ENCODE measurements at places on chromosomes 1 and 21. TPM values are rescaled to one million over a fixed set of nuclear protein-coding genes. Genes with fewer than 3 reads are reported as not detected.

GRCh38 chr1:114133129-114133528, 20.5 kb downstream of the SYT6 start:
- DNase-seq = no peak

DNA sequence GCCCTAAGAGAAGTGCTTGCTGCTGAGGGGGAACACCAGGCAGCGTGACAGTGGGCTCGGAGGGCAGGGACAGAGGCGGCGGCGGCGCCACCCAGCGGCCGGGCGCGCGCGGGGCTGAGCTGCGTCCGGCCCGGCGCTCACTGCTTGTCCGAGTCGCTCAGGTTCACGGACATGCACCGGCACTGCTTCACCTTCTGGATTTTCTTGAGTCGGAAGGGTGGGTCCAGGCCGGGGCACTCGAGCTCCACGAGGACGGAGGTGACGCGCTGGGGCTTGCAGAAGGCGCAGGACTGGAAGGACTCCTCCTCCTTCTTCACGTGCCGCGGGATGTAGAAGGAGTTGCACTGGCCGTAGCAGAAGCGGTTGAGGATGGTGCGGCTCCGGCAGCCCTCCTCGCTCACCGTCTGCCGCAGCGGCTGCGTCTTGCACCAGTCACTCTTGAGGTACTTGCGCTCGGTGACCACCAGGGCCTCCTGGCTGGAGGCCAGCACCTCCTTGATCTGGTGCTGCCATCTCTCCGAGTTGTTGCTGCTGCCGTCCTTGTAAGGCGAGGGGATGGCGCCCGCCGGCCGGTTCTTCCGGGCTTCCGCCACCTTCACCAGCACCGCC, 119.0 kb downstream of the GREM2 start:
- DNase-seq = no peak

GRCh38 chr1:174965362-174966007, 34.3 kb upstream of the CACYBP start:
- no peak for DNase-seq

GRCh38 chr1:162179121-162179520, 109.6 kb downstream of the NOS1AP start:
- DNase-seq = no peak

GRCh38 chr21:45818276-45818903, 163.2 kb upstream of the COL6A1 start:
- no peak for DNase-seq

GRCh38 chr1:247517795-247518612, 18.2 kb downstream of the OR2C3 start:
- no peak for DNase-seq

GRCh38 chr1:165844114-165844798, 16.8 kb downstream of the UCK2 start:
- DNase-seq = no peak

- no peak for DNase-seq
These were observed 7.4 kb upstream of the MOB3C start for GRCh38 chr1:46623743-46624644.

- no peak for DNase-seq
These were observed 48.1 kb downstream of the PHC2 start for GRCh38 chr1:33382661-33383415.

DNA sequence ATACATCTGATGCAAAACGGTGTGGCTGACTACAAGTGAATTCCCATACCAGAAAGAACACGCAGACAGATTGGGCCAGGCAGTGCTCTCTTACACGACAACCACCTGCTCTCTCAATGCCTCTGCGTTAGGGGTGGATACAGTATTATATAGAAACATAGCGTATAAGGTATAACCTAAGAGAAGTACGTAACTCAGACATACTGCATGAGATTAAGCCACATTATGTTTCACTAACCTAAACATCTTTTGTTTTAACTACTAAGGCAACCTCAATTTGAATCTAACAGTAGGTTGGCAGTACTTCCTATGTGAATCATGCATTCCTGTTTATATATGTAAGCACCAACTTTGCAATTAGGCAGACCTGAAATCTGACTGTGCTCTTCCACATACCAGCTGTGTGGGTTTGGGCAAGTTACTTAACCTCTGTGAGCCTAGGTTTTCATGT, 58.1 kb upstream of the COA6 start:
- no peak for DNase-seq

DNA sequence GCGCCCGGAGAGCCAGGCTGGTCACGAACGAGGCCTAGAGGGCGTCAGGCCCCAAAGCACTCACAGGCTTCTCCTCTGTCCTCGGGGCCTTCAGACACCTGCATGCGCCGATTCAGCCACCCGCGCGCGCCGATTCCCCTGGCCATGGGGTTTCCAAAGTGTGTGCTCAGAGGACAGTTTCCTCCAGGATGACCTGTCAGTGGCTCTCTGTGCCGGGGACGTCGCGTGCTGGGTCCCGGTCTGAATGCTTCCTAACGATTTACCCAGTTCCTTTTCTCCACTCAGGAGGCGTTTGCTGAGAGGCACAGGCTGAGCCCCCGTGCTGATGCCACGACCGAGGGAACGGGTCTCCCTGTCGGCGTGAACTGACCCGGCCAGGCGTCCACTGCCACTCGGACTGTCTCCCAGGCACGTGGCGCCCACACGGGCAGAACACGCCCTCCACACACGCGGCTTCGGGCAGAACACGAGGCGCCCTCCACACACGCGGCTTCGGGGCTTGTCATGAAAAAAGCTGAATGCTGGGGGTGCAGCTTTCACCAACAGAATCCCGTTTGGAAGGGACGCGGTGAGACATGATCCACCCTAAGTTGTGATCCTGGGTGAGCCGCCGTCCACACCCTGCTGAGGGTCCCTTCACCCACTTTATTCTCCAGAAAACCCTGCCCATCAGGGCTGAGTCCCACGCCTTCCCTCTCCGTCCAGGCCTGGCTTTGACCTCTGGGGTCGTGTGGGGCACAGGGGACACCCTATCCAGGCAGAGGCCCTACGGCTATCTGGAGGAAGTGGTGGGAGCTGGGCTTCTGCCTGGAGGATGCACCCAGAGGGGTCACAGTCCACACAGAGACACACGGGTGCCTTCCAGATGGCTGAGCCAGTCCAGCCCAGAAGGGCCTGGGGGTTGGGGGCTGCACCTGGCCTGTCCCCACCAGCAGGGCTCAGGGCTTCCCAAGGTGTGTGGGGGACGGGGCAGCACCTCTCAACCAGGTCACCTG, 56.1 kb downstream of the COL6A1 start:
- DNase-seq = no peak

DNA sequence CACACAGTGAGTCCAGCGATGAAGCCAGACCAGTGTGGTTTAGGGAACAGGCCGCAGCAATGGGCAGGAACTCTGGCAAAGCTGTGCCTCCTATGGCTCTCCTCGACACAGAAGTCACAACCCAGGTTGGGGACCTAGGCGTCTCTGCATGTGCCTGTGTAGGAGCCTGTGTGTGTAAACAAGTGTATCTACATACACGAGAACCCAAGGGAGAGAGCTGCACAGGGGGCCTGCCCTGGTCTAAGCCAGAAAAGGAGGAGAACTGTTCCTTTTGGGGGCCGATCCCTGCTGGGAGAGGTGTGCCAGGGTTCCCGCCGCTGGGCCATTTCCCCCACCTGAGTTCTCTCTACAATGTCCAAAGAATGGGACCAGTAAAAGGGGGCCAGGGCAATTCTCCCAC, 56.0 kb downstream of the CD247 start:
- no peak for DNase-seq

- DNase-seq = no peak
These were observed 271.5 kb upstream of the BEND5 start for GRCh38 chr1:49048188-49048587.

DNA sequence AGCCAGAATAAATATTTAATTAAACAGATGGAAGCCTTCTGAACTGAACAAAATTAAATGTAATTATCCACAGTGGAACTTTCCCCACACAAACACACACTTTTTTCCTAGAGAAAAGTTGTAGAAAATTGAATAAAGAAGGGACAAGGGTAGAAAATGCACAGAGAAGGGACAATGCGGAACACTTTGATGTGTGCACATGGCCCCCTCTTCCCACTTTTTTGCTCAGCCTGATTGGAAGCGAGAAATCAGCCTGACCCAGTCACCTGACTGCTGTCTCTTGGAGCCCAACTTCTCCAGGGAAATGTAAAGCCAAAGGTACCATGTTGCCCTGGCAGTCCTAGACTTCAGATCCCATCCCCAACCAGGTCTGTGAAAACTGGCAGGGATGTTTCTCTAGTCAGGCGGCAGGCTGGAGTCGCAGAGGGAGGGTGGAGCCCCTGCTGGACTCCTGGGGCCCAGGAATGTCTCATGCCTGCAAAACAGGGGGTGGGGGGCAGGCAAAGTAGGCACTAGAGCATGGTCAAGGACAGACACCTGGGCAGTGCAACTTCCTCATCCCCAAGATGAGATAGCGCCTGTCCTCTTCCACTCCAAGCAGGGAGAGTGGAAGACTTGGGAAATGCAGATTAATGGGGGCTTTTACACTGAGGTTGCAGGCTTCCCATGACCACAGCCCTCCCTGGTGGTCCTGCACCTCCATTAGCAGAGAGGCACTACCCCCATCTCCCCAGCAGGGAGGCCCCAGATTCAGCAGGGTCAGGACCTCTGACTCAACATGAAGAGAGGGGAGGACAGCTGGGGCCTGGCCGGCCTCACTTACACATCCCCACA, 2.8 kb downstream of the CERS2 start:
- no peak for DNase-seq

- no peak for DNase-seq
These were observed 117.1 kb downstream of the ZZZ3 start for GRCh38 chr1:77565321-77565720.

- no peak for DNase-seq
These were observed 35.8 kb upstream of the CR2 start for GRCh38 chr1:207418351-207418750.

DNA sequence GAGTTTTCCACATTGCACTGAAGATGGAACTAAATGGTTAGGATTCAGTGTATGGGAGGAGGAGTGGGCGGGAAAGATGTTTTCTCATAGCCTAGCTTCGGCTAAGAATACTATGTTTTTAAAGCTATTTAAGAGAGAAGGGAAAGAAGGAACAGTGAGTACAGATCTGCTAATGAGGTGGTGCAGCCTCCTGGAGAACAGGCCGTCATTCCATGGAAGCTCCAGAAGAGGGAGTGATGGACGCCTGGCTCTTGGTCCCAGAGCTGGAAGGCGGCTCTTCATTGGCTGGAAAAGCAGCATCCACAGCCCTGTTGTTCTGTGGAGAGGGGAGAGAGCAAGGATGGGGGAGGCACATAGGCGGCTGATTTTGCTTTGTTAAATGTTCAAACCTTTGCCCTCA, 6.9 kb downstream of the CAMK1G start:
- DNase-seq = no peak

GRCh38 chr1:175885326-175885725, 141.9 kb upstream of the TNR start:
- DNase-seq = no peak

GRCh38 chr1:40384887-40385286, 11.4 kb downstream of the SMAP2 start:
- no peak for DNase-seq

DNA sequence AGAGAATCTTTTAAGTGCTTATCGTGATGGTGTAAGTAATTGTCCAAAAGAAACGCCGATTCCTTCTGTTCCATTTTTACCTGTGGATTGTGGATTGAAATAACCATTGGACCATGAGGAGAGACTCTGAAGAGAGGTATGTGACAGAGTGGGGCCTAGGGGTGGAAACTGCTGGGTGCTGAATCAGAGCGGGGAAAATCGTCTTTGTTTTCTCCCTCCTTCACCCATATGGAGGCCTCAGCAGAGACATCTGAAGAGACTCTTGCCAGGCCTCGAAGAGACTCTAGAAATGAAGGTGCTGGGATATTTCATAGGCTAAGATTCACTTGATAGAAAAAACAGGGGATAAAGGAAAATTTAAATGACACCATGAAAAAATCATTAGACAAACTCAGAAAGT, 1327.0 kb downstream of the BRINP3 start:
- DNase-seq = no peak

GRCh38 chr21:40616377-40616704, 230.6 kb downstream of the DSCAM start:
- no peak for DNase-seq

DNA sequence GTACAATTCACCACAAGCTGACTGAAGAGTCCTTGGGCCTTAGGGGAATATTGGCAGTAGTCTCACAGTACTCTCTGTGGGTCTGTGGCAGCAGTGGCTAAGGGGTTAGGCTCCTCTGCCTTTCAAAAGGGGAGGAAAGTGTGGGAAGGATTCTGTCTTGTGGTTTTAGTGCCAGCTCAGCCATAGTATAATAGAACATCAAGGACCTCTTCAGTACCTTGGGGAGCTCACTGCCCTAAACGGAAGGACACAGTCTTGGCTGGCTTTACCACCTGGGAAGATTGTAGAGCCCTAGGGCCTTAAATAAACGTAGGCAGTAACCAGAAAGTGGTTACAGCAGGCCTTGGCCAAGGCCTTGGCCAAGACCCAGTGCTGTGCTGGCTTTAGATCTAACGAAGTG, 265.7 kb downstream of the COL11A1 start:
- no peak for DNase-seq

DNA sequence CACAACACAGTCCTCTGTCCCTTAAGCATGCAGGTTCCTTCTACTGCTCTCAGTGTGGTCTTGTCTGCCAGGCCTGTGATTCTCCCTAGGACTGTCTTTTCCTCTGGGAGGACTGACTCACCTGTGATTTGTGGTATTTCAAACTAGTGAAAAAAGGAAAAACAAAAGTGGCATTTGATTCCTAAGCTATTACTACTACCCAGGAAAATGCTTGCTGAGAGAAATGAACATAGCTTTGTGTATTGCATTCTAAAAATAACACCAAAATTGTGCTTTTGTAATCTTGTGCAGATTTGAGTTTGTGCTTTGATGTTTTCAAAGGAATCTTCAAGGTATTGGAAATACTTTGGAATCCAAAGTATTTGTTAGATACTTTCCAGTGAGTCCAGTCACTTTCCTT, 57.0 kb downstream of the GPR161 start:
- no peak for DNase-seq

DNA sequence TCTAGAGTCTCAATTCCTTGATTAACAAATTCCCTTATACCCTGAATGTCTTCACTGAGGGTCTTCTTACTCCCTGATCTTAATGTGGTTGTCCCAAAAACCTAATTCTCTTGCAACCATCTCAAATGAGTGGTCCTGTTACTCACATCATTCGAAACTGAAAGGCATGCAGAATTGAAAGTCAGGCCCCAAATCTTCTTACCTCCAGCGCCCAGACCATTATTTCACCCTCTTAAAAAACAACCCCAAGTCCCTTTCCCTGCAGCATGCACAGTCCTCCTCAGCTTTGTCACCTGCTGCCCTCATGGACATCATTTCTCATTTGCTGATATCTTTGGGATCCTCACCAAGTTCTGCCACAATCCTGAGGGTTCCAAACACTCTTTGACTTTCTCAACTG, 230.1 kb downstream of the SEC16B start:
- no peak for DNase-seq

Gene SH2D2A
- not detected for total RNA-seq

Gene RNU1-2
- total RNA-seq = not detected

Gene PRMT6
- 10.9 TPM for total RNA-seq

Gene CASQ1
- total RNA-seq = 0.12 TPM

Gene S100A5
- not detected for total RNA-seq

Gene FCGR2B
- total RNA-seq = 6.0 TPM

Gene TCHHL1
- total RNA-seq = not detected
